Glomerular endothelial cell (primary cell): ENCODE measurements at places on chromosomes 11 and 22.
A peak's percentile ranks its signal among the peaks of the same experiment; 100 is the strongest.

GRCh38 chr11:131980199-131980598 is 609.8 kb downstream of the NTM start:
- no peak for DNase-seq

GRCh38 chr22:31575190-31575589 is 78.9 kb downstream of the SFI1 start:
- DNase-seq: no peak

- no peak for DNase-seq
Observed at GRCh38 chr22:43449205-43449830, 37.5 kb downstream of the MPPED1 start.

GRCh38 chr11:103147627-103148026 is 38.4 kb downstream of the DYNC2H1 start:
- no peak for DNase-seq

DNA sequence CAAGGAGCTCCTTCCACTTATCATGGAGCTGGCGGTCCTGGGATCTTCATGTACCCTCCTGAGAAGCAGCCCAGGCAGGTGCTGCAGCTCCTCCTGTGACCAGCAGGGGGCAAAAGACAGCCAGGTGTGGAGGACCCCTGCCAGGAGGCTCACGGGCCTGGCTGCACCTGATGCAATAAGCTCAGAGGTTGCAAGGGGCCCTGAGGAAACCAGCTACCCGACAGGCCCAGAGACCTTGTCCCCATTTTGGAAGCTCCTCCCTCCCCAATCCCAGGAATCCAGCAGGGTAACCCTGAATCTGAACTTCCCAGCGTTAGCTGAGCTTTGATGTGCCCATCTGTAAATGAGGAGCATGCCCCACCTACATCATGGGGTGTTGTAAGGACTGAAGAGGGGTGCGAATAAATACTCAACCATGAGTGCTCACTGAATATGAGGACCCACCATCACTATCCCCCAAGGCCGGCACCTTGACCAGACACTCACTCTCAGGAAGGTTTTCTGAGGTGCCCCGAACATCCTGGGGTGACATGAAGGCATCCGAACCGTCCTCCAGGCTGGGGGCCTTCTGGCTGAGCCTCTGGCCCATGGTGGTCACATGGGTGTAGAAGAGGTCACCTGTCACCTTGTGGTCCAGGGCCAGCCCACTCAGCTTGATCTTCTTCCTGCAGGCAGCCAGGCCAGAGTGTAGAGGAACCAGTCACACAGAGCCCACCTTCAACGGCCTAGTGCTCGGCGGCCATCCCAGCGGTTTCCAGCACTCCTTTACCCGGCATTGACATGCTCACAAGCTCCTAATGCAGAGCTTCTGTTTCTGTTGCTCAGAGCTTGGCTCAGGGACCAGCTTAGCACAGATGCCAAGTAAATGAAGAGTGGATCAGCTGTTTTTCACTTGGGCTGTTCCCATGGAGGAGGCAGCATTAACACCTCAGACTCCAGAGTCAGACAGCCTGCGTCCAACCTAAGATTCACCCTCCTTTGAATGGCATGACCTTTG is 21.7 kb downstream of the SLC43A1 start:
- no peak for DNase-seq

GRCh38 chr22:24384131-24384530 is 43.3 kb upstream of the ADORA2A start:
- no peak for DNase-seq

DNA sequence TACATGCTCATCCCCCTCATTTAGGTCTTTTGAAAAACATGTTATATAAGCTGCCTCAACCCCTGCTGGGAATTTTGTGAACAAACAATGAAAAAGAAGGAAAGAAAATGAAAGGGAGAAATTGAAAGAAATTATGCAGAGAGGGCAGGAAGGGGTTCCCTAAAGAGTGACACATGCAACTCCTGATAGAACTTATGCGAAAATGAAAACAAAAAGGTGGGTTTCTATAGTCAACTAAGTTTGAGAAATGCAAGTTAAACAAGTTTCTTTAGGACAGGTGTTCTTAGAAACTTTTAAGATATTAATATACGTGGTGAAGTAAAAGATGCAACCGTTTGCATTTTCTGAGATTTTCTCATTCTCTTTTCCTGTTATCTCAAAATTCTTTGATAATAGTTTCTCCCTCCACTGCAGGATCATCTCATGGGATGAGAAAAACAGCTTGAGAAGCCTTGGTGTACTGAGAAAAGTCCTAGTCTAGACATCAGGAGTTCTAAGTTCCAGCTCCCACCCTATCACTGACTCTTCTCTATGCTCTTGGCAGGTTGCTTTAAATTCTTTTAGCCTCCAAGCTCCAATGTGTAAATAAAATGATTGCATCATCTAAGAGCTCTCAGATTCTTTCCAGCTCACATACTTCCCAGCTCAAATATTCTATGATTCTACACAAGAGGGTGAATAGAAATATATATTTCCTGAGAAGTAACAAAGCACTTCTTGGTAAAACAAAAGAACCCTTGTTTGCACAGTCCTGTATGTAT is 109.2 kb downstream of the FAM76B start:
- no peak for DNase-seq

- DNase-seq: no peak
Observed at GRCh38 chr11:70471254-70471653, 72.9 kb downstream of the CTTN start.

- no peak for DNase-seq
Observed at GRCh38 chr11:67648140-67648795, 2.3 kb downstream of the ACY3 start.

DNA sequence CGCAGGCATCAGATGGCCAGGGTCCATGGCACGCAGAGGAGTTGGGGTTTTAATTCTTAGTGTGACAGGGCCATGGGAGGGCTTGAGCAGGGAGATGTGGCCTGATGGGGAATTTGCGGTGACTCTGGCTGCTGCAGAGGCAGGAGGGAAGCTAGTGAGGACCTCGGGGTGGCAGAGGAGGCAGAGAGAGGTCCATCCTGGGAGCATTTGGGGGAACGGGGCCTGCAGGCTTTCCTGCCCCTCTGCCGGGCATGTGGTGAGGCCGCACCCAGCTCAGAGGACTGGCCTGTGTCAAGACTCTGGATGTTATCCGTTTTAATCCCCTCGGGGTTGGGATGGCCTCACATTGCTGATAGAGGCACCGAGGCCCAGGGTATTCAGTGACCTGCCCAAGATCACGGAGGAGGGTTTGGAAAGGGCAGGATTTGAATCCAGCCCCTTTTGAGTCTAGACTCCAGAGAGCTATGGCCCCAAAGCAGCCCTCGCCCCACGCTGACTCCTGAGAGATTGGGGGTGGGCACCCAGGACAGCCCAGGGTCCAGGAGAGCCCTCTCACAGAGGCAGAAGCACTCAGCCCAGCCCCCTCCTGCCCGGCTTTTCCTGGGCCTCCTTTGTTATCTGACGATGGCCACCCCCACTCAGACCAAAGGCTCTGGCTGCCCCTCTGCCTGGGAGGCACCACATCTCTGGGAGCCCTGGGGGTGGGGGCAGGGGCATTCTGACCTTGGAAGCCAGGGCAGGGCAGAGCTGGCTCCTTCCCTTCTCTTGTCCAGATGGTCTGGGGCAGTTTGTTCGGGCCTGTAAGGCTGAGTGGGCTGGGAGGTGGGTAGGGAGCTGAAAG is 13.9 kb downstream of the MGAT3 start:
- no peak for DNase-seq

- no peak for DNase-seq
Observed at GRCh38 chr11:34915136-34916014, 804 bp downstream of the APIP start.

DNA sequence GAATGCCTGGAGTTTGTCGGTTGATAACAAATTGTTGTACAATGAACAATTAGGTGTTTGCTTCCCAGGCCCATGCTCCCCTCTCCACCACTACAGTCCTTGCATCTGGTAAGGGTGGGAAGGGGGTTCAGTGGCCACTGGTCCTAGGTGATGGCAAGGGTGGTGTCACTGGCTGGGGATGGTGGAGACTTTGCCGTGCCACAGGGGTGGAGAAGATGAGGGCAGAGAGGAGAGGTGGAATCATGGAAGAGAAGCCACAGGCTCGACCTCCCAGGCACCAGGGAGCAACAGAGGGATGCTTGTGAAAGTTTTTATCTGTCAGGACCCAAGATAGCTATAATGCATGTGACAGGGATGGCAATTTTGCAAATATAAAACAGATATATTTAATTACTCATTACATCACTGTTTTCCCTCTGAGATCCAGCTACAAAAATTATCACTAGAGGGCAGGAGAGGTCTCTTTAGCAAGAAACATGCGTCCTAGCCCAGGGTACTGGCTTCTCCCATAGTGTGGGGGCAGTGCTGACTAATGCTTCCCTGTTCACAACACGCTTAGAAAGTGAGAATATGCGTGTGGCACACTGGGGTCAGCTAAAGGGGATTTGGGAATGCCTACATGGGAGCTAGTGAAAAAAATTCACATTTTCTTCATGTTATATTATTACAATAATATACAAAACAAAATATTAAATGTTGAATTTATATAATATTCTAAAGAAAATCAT is 49.0 kb upstream of the AMPD3 start:
- peak; percentile 65 for DNase-seq

DNA sequence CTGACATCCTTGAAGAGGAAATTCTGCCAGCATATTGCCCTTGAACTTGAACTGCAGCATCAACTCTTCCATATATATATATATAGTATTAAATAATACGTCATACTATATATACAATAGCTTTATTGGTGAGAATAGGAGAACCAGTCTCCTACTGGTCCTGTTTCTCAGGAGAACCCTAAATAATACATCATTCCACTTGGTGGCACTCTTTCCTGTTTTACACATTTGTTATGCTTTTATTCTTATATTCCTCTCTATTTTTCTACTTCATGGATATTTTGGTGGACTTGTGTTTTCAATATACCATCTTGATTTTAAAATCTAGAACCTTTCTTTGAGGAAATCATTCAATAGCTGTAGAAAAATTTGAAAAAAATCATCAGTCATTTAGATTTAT is 193.3 kb downstream of the TRPC6 start:
- DNase-seq: no peak

DNA sequence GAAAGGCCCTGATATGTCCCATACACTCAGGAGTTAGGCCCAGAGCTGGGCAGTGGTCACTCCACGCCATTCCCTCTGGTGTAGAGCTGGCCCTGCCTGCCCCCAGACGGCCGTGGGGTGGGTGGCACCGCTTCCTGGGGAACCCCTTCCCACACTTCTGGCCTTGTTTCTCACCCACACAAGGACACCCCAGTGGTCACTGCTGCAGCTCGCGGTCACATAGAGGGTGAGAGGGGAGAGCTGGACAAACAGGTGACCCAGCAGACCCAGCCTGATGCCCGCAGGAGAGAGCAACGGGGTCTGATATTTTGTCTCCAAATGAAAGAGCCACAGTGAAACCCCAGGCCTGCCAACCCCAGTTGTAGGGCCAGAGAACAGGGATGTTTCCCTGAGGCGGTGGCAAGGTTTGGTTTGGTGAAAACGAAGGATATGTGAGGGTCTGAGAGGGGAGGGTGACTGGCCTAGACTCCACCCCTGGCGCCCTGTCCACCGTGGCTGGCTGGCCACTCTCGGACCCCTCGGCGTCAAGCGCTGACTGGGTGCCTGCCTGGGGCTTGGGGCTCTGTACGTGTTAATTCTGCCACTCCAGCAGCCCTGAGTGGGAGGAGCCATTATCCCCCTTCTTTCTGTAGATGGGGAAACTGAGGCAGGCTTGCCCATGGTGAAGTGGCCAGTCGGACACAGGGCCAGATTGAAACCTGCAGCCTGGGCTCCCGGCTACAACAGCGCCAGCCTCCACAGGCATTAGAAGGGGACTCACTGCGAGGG is 71.0 kb upstream of the PPARA start:
- DNase-seq: no peak

GRCh38 chr22:40027191-40028097 is 32.7 kb downstream of the FAM83F start:
- DNase-seq: no peak

- no peak for DNase-seq
Observed at GRCh38 chr11:114017723-114018122, 41.8 kb upstream of the ZBTB16 start.

DNA sequence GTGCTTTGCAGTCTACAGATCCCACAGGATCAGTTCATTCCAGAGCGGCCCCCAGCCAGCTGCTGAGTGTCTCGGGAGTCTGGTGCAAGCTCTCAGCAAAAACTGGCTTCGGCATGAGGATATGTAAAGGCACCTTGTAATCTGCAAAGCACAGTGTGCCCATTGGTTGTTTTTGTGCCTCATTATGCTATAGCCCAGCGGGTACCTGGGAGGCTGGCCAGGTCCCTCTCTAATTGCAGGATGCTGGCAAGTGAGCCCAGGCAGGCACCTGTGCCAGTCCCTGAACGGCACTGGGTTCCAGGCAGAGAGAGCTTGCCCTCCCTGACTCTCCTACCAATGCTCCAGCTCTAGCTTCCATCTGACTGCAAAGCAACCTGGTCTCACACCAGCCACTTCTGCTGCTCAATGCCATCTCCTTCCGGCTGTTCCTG is 128.7 kb downstream of the DSCAML1 start:
- no peak for DNase-seq

DNA sequence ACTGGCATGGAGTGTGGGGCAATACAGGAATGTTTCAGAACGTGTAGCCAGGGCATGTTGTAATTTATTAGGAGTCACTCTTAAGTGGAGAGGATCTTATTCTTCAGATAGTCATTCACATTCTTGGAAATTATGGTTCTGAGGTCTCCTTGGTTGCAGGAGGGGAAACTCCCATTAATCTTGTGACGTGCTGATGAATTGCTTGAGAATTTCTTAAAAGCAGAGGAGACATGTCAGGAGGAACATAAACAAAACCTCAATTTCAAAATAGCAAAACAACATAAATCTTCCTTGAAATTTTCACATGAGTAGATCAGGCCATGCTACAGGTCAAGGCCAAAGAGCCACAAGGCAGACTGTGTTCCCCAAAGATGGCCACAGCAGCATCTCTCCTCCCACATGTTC is 50.4 kb downstream of the ADM start:
- DNase-seq: no peak

GRCh38 chr11:44529895-44530412 is 35.5 kb upstream of the CD82 start:
- no peak for DNase-seq

DNA sequence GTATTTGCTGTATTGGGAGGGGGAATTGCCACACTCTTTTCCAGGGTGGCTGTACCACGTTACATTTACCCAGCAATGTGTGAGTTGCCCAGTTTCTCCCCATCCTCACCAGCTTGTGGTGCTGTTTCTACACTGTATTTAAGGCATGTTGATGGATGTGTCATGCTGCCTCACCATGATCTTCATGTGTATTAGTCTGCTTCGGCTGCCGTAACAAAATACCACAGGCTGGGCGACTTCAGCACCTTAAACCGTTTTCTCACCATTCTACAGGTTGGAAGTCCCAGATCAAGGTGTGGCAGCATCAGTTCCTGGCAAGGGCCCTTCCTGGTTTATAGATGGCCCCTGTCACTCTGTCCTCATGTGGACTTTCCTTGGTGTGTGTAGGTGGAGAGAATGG is 169.7 kb downstream of the IGLL1 start:
- no peak for DNase-seq

- no peak for DNase-seq
Observed at GRCh38 chr11:5226732-5227310, at the start of gene HBB. HBB (minus strand) TSS chr11:5227071; CDS start chr11:5227021, 50 bp downstream.

DNA sequence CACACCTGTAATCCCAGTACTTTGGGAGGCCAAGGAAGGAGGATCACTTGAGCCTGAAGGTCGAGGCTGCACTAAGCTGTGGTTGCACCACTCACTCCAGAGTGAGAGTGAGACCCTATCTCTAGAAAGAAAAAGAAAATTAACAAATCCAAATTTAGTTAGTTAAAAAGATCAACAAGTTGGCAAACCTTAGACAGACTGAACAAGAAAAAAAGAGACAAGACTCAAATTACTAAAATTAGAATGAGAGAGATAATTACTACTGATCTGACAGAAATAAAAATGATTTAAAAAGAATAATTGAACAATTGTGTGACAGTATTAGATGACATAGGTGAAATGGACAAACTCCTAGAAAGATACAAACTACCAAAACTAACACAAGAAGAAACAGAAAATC is 13.6 kb downstream of the CHEK2 start:
- DNase-seq: no peak
